ENCODE measurements at places on chromosomes 11 and 22.

DNA sequence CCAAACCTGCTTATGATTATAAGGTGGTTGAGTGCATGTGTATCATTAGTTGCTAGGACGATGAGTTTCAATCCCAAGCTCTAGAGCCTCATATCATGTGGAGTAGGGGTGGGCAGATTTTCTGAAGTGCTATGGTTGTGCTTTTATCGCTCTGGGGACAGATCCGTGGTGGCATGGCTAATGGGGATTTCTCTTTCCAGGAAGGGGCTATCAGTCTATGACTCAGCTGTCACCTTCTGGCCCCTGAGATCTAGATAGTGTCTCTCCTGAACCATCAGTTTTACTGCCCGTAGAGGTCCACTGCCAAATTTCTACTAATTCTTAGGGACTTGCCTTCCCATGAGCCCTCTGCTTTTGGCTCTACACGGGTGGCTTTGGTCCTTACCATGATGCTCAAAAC lies 51.8 kb downstream of the FDX1 start:
- no peak for DNase-seq

GRCh38 chr11:18463439-18463838 lies 7.8 kb downstream of the LDHAL6A start:
- no peak for DNase-seq

- no peak for DNase-seq
Measured at GRCh38 chr11:12674936-12675696, 895 bp downstream of the TEAD1 start.

- DNase-seq, result no peak
Measured at GRCh38 chr11:61349189-61349751, 12.4 kb downstream of the CYB561A3 start.

DNA sequence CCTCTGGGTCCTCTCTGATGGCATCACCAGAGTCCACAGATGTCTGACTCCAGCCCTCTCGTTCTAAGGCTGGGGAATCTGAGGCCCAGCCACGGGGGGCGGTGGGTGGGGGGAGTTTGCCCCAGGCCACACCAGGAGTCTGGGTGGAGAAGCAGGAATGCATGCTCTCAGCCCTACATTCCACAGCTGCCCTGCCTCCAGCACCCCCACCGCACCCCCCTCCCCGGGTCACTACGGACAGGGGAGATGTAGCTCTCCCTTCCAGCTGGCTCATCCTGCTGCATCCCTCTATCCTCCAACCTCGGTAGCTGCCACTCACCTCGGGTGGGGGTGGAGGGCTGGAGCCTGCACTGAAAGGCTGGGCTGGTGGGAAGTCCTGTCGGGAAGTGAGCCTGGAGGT lies 2.3 kb upstream of the PVALB start:
- no peak for DNase-seq

DNA sequence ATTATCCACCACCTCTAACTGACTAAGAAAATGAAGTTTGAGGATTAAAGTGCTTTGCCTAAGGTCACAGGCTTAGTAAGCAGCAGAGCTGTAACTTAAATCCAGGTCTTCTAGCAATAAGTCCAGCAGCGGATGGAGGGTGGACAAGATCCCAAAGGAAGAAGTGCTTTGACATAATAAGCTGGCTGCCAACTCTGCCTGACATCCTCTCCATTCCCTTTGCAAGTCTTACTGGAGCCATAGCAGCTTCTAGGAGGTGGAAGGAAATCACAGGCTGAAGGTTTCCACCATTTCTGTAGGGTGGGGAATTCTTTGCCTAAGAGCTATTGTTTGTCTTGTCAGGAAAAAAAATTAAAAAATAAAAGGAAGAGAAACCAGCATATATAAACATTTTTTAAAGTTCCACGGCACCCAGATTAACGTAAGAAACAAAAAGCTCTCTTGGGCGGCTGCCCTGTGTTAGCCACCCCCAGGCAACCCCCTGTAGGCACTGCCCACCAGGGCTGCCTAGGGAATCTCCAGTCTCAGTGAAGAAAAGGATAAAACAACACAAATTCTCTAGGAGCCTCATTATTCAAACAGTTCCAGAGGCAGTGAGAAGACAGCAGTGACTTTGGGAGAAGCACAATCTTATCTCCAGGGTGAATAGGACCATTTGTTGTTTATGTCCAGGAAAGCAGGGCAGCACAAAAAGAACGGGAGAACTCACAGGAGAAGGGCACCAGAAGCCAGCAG lies 380.8 kb upstream of the CADM1 start:
- no peak for DNase-seq

- no peak for DNase-seq
Measured at GRCh38 chr11:66696146-66696545, 18.5 kb upstream of the RBM4B start.

GRCh38 chr11:66851239-66851596 lies 5.6 kb upstream of the LRFN4 start:
- DNase-seq, result no peak
